Vagina (tissue), 2 donors: ENCODE measurements at places on chromosomes 6 and 20. TPM values are rescaled to one million over a fixed set of nuclear protein-coding genes. Genes with fewer than 3 reads are reported as not detected.

The CD2AP gene
- total RNA-seq, result 23.6 TPM

The OOEP gene
- total RNA-seq, result not detected

The DPPA5 gene
- total RNA-seq, result not detected

The MYCT1 gene
- 8.3 TPM for total RNA-seq

The LY86 gene
- 4.9 TPM for total RNA-seq

The FAM209B gene
- total RNA-seq, result not detected

The LTA gene
- total RNA-seq, result not detected

The SRXN1 gene
- total RNA-seq, result 23.8 TPM

The RIPPLY2 gene
- total RNA-seq, result not detected

The GRM1 gene
- not detected for total RNA-seq

The SLC32A1 gene
- not detected for total RNA-seq

DNA sequence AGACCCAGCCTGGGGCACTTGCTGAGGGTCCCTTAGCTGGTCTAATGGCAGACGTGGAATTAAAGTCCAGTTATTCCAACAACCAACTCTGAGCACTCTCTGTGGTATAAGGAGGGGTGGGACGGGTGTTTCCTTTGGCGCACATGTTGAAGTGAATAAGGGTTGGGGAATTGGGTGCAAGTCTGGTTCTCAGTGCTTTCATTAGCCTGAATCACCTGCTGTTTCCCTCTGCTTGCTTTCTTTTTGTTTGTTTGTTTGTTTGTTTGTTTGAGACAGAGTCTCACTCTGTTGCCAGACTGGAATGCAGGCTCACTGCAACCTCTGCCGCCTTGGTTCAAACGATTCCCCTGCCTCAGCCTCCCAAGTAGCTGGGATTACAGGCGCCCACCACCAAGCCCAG is 110.1 kb downstream of the TNFAIP3 start:
- H3K4me3 ChIP-seq, result no peak overlapping the region
- H3K36me3 ChIP-seq, result no peaks in the 10 kb centered on the region
- H3K27ac ChIP-seq, result no peak overlapping the region
- DNase-seq, result no peak
- H3K4me1 ChIP-seq, result peaks cover 15% of the 10 kb centered on the region
- H3K27me3 ChIP-seq, result no peaks in the 10 kb centered on the region

DNA sequence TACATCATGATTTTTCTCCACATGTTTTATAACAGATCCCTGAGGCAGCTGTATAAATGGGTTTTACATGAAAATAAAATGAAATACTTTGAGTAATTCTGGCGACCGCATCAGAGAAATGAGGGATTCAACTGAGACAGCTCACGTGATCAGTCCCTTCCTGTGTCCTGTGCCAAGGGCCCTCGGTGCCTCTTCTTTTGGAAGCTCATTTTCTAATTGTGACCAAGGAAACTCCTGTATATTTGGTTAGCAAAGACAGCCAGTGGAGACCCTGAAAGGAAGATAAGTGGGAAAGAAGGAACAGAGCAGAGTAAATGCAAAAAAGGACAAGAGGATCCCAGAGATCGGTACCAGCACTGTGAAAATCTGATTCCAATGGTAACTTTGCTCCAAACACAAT is 129.9 kb downstream of the FYN start:
- H3K4me3 ChIP-seq, result no peak overlapping the region
- peak overlapping the region; percentile 7 for H3K27ac ChIP-seq
- H3K4me1 ChIP-seq, result peaks cover 58% of the 10 kb centered on the region
- H3K27me3 ChIP-seq, result no peaks in the 10 kb centered on the region
- H3K36me3 ChIP-seq, result no peaks in the 10 kb centered on the region

GRCh38 chr6:27472182-27472616 is 706 bp downstream of the ZNF184 start:
- peak overlapping the region; percentile 86 for H3K27ac ChIP-seq
- peak; percentile 89 for DNase-seq
- peaks cover 7% of the 10 kb centered on the region for H3K36me3 ChIP-seq
- peak overlapping the region; percentile 68 for H3K4me3 ChIP-seq
- no peaks in the 10 kb centered on the region for H3K27me3 ChIP-seq

GRCh38 chr20:11716239-11716944 is 201.3 kb upstream of the BTBD3 start:
- H3K4me1 ChIP-seq, result no peaks in the 10 kb centered on the region
- no peak overlapping the region for H3K4me3 ChIP-seq
- no peaks in the 10 kb centered on the region for H3K36me3 ChIP-seq
- no peak for DNase-seq

DNA sequence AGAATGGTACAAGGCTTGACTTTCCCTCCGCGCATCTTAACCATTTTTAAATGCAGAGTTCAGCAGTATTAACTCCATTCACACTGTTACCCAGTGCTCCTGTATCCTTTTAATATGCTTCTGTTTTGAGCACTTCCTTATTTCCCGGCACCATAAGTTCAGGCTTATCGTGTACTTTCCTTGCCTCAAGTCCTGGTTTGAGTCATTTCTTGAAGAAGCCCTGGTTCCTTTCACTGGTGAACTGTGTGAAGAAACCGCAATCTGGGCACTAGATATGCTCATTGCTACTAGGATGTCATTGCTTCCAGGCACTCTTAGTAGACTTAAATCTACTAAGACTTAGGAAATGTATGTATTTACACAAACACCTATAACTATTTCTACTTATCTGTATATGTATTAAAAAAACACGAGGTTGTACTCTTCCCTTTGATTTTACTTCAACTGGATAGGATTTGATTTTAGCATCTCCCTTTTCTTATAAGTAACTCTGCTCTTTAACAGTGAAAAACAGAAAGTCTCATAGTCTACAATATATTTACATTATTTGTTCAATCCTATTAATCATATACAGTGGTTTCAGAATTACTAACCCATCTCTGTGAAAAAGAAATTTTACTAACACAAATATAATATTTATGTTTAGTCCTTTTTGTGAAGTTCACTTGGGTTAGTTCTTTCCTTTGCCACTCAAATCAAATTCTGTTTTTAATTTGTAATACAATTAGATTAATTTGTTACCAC is 135.5 kb downstream of the CDKAL1 start:
- DNase-seq, result no peak
- H3K27ac ChIP-seq, result no peak overlapping the region
- H3K4me3 ChIP-seq, result no peak overlapping the region

GRCh38 chr20:10557685-10558084 is 116.1 kb downstream of the JAG1 start:
- peaks cover 40% of the 10 kb centered on the region for H3K4me1 ChIP-seq
- H3K27ac ChIP-seq, result peak overlapping the region; percentile 30
- H3K27me3 ChIP-seq, result no peaks in the 10 kb centered on the region
- H3K36me3 ChIP-seq, result no peaks in the 10 kb centered on the region
- no peak overlapping the region for H3K4me3 ChIP-seq

DNA sequence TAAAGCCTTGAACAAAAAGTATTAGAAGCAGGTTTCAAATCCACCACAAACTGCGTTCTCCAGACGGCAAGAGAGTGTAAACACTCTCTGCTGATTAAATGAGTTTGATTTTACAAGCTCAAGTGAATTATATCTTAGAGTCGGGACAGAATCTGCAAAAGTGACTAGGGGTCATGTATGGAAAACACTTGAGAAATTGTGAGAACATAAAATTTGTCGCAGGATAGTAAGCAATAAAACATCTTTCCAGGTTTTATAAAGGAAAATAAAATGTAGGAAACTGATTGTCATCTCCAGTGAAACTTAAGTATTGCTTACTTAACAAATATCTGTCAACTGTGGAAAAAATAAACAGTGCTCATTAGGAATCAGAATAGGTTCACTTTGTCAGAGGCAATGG is 374.2 kb downstream of the ARHGAP18 start:
- no peaks in the 10 kb centered on the region for H3K4me1 ChIP-seq
- H3K4me3 ChIP-seq, result no peak overlapping the region
- no peak for DNase-seq
- H3K27ac ChIP-seq, result no peak overlapping the region
- no peaks in the 10 kb centered on the region for H3K27me3 ChIP-seq

- peaks cover 67% of the 10 kb centered on the region for H3K4me1 ChIP-seq
- H3K4me3 ChIP-seq, result no peak overlapping the region
- no peaks in the 10 kb centered on the region for H3K27me3 ChIP-seq
- no peaks in the 10 kb centered on the region for H3K36me3 ChIP-seq
- DNase-seq, result no peak
- no peak overlapping the region for H3K27ac ChIP-seq
Observed at GRCh38 chr6:41720783-41721182, 14.6 kb downstream of the TFEB start.

- no peak for DNase-seq
- peaks cover 2% of the 10 kb centered on the region for H3K36me3 ChIP-seq
- H3K4me3 ChIP-seq, result peak overlapping the region; percentile 81
- peak overlapping the region; percentile 77 for H3K27ac ChIP-seq
- no peaks in the 10 kb centered on the region for H3K27me3 ChIP-seq
Observed at GRCh38 chr6:155313602-155314091, 637 bp downstream of the TFB1M start.

DNA sequence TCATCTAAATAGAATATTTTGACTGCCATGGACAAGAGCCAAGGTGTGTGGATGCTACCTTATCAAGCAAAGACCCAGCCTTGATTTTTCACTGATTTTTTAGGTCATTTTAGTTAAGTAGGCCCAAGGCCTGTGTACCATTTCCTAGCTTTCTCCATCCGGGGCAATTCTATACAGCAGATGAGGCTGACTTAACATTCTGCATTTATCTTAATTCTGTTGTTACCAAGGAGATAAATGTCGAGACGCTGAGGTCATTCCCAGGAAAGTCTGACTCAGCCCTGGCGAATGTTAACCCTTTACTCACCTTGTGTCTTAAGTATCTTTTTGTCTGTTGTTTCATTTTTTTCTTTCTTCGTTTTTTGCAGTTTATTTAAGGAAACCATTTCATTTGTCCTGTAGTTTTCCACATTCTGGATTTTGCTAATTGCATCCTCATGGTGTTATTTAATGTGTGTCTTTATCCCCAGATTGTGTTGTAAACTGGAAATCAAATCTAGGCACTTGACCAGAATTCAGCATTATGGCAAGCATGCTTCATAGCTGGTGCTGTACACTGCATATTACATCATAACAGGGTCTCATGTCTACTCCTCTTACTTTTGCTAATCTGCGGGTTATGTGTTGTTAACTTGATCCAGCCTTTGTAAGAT is 277.0 kb downstream of the CDKAL1 start:
- DNase-seq, result no peak
- peaks cover 7% of the 10 kb centered on the region for H3K4me1 ChIP-seq
- no peaks in the 10 kb centered on the region for H3K36me3 ChIP-seq
- no peak overlapping the region for H3K27ac ChIP-seq
- H3K4me3 ChIP-seq, result no peak overlapping the region

GRCh38 chr6:79954849-79955248 is 7.5 kb upstream of the ELOVL4 start:
- H3K36me3 ChIP-seq, result no peaks in the 10 kb centered on the region
- no peak for DNase-seq
- no peaks in the 10 kb centered on the region for H3K27me3 ChIP-seq
- H3K4me1 ChIP-seq, result no peaks in the 10 kb centered on the region
- no peak overlapping the region for H3K27ac ChIP-seq

DNA sequence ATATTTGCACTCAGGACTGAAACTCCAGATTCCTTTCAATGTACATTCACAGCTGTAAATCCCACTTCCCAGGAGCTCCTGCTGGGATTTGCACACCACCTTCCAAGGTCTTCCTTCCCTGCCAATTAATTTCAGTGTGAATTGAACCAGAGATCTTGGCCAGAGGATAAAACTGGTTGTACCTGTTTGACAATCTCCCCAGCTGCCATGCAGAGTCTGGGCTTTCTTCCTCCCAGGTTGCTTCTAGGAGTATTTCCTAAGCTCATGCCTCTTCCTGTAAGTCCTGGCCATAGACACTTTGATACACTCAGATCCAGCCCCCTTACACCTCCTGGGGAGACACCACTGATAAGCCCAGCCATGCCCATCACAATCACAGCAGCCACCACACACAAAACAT is 15.6 kb downstream of the MAFB start:
- H3K4me3 ChIP-seq, result no peak overlapping the region
- H3K4me1 ChIP-seq, result no peaks in the 10 kb centered on the region
- no peaks in the 10 kb centered on the region for H3K27me3 ChIP-seq
- H3K27ac ChIP-seq, result no peak overlapping the region

GRCh38 chr20:6685181-6685582 is 82.3 kb upstream of the BMP2 start:
- no peak overlapping the region for H3K4me3 ChIP-seq
- no peaks in the 10 kb centered on the region for H3K27me3 ChIP-seq
- H3K27ac ChIP-seq, result no peak overlapping the region
- no peaks in the 10 kb centered on the region for H3K36me3 ChIP-seq
- DNase-seq, result no peak

DNA sequence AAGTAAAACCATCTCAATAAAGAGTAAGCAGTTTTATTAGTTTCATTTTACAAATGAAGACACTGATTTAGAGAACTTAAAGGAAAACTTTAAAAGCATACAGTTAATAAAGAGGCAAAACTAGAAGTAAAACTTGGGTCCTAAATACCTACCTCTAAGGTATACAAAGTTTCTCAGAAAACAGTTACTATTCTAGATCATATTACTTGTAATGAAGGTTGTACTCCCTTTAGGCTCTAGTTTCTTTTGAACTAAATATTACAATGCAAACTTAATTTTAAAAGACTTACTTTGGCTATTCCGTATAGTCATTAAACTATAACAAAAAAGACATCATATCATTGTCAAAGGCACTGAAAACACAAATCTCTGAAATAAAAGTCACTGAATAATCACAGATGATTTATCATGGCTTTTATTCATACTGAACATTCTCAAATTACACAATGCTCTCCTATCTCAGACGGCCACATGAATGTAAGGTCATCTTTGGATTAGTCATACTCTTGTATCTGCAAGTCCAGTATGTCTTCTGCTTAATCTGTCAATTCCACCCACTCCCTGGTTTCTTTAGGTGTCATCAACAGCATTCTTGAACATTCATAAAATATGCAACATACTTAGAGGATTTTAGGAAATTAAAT is 361.6 kb upstream of the RUNX2 start:
- no peaks in the 10 kb centered on the region for H3K36me3 ChIP-seq
- no peak for DNase-seq
- H3K27me3 ChIP-seq, result no peaks in the 10 kb centered on the region

DNA sequence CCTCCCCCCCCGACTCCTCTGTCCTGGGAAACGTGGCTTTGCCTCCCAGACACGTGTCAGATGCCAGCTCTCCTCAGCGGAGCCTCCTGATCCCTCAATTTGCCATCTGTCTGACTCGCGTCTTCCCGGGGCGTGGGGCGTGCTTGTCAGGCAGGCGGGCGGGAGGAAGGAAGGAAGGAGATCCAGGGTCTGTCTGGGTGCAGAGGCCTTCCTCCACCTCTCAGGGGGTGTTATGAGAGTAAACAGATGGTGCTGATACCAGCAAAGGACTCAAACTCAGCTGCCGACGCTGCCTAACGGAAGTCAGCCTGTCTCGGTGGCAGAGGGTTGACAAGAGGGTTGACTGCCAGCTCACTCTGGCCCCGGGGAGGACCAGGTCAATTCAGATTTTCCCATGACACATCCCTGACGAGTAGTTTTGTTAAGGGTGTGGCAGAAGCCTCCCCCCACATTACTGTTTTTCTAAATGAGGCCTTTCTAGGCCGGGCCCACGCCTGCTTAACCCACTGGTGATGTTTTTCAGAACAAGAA is 17.0 kb downstream of the UQCC2 start:
- H3K4me3 ChIP-seq, result no peak overlapping the region
- peaks cover 34% of the 10 kb centered on the region for H3K36me3 ChIP-seq
- peak overlapping the region; percentile 83 for H3K27ac ChIP-seq
- no peak for DNase-seq
